Stimulated activated CD8-positive, alpha-beta memory T cell treated with anti-CD3 and anti-CD28 coated beads, Interleukin-7, amount 100 ng/mL, for 24 hours (primary cell): ENCODE measurements at places on chromosomes 7 and 10.

- DNase-seq = no peak
Measured at GRCh38 chr7:75064291-75064690, 9.3 kb downstream of the RCC1L start.

- DNase-seq = no peak
Measured at GRCh38 chr10:13091801-13092200, 8.2 kb upstream of the OPTN start.

- DNase-seq = no peak
Measured at GRCh38 chr10:100528123-100528886, 1.4 kb downstream of the NDUFB8 start.

DNA sequence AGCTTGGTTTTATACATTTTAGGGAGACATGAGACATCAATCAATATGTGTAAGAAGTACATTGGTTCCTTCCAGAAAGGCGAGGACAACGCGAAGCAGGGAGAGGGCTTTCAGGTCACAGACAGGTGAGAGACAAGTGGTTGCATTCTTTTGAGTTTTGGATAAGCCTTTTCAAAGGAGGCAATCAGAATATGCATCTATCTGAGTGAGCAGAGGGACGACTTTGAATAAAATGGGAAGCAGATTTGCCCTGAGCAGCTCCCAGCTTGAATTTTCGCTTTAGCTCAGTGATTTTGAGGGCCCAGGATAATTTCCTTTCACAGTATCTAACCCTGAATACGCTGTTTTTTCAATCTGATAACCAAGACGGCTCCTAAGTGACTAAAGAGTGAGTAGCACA is 82.5 kb upstream of the MYO3A start:
- DNase-seq = no peak

DNA sequence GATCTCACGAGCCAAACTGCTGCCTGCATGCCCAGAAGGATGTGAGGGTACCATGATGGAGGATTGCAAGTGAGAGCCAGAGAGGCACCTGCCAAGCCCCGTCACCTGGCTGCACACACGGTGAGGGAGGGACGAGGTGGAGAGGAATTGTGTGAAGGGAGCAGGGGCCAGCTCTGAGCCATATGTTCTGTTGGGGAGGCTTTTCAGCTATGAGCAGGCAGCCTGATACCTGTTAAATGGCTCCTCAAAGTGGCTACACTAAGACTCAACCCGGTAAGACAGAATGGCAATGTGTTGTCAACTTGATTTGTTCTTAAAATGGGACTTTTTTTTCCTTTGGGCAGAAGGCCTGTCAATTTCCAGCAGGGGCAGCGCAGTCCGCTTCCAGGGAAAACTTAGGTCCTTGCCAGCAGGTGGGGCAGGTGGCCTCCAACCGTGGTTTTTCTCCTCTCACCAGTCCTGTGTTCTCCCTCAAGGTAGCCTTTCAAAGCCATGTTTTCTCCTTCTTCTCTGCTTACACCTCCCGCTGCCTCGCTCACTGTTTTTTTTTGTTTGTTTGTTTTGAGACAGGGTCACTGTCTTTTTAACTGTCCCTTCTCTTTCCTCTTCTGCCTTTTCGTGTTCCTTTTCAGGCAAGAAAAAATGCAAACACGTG is 57.7 kb upstream of the ZNRF2 start:
- no peak for DNase-seq

GRCh38 chr7:121101621-121102020 is 113.1 kb downstream of the CPED1 start:
- DNase-seq = no peak

DNA sequence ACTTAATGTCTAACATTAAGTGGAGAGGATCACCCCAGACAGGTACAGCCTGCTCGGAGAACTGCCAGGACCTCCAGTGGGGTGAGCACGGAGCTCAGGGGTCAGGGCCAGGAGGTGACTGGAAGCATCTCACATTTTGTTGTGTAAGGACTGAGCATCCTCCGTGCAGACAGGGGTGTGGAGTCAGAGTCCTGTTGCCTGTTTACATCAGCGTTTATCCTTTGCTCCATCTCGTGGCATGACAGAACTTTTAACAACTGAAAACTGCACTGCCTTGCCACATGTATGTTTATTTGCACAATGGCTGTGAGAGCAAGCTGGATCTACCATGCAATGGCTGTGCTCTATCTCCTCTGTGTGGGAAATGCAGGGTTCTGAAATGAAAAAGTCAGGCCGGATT is 175.4 kb upstream of the AKR1E2 start:
- DNase-seq = no peak

- no peak for DNase-seq
Measured at GRCh38 chr7:101633511-101633910, 4.4 kb upstream of the MYL10 start.

- no peak for DNase-seq
Measured at GRCh38 chr7:1603346-1604225, 33.8 kb upstream of the PSMG3 start.

DNA sequence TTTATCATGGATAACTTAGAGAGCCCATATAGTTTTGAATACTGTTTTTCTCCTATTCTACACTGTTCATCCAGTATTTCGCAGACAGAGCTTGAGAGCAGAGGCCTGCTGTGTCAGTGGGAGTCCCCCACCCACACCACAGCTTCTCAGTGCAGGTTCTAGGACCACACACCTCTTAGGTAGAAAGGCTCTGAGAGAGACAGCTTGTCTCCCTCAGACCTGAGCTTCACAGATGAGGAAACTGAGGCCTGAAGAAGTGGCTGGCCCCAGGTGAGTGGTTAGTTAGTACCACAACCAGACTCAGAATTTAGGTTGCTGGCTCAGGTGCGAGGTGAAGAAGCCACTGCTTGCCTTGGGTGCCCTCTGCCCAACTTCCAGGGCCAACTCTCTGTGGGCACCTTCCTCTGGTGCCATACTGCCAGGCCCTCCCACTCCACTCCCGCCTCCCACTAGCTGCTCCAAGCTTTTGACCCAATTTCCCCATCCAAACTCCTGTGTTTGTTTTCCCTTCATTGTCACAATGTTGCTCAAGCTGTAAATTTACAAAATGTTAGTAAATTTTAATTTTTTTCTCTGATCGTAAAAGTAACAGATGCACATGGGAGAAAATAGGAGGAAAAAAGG is 7.6 kb upstream of the HILPDA start:
- DNase-seq = no peak

DNA sequence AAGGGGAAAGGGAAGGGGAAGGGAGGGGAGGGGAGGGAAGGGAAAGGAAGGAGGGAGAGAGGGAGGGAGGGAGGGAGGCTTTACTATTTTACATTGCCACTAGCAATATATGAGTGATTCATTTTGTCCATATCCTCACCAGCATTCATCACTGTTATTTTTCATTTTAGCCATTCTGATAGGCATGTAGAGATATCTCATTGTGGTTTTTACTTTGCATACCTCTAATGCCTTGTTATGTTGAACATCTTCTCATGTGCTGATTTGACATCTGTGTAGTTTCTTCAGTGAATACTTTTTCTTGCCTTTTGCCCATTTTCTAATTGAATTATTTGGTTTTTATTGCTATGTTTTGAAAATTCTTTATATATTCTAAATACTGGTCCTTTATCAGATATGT is 52.7 kb downstream of the GCC1 start:
- no peak for DNase-seq

GRCh38 chr7:45713669-45714520 is 139.7 kb downstream of the ADCY1 start:
- DNase-seq = no peak

DNA sequence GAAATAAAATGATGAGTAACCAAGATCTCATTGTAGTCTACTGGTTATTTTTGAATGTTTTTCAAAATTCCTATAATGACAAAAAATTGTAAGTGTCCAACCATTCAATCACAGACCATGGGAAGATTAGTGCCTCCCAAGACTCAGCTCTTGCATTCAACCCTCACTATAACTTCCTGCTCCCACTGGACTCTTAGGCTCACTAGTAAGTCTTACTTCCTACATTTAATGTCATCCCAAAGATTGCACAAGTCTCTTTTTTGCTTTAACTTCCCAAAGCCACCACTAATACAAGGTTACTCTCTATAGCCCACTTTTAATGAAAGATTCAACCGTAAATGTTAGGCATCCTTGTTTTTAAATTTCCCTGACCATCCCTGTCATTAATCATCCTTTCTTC is 111.9 kb upstream of the NRBF2 start:
- no peak for DNase-seq

GRCh38 chr10:21388589-21388988 is 136.9 kb downstream of the SKIDA1 start:
- no peak for DNase-seq

GRCh38 chr10:7708832-7709231 is 5.7 kb downstream of the ITIH2 start:
- DNase-seq = no peak

- DNase-seq = no peak
Measured at GRCh38 chr10:51397695-51398094, 301.7 kb downstream of the CSTF2T start.

- DNase-seq = no peak
Measured at GRCh38 chr7:112501801-112502503, 21.2 kb downstream of the LSMEM1 start.

GRCh38 chr7:64574540-64575099 is 11.7 kb upstream of the ZNF680 start:
- DNase-seq = no peak

DNA sequence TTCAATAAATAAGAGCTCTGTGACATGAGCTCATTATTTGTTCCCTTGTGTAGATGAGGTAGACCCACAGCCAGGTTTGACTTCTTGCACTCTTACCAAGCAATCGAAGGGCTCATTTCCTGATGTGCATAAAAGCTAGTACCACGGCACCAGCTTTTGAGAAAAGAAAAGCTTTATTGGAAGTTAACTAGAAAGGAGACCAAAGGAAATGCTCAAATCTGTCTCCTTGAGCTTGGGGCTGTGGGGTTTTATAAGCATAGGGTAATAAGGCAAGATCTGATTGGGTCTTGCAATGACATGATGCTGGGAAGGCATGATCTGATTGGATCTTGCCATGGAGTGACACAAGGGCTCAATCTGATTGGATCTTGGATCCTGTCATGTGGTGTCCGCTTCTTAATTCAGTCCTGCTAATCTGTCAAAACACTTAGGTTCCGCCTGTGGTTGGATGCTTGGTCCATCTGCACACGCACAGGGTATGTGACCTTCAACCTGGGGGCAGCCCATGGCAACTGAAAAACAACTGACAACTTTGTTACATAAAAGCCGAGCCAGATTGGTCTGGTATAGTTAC is 47.8 kb upstream of the FRMD4A start:
- DNase-seq = no peak

- DNase-seq = no peak
Measured at GRCh38 chr7:113285411-113285810, 167.1 kb upstream of the SMIM30 start.

DNA sequence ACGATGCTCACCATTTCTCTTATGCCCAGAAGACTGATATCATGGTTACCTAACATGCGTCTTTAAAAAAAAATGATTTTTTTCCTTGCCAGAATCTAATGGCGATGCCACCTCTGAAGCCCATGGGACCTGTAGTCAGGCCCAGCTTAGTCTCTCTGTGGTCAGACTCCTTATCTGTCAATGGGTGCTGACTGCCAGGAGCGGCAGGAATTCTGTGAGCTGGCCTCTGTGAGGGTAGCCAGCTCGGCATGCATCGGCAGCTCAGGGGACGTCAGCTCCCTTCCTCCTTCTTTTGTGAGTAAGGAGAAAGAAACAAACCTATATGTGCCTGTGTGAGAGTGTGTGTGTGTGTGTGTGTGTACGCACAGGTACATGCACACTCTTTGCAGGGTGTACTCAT is 49.9 kb upstream of the ZRANB1 start:
- DNase-seq = no peak

GRCh38 chr10:100999742-101000126 is at the start of gene LZTS2:
TSS of gene LZTS2 (plus strand) at chr10:100999808. CDS start at chr10:101002539, 2,731 bp downstream.
- no peak for DNase-seq

- DNase-seq = no peak
Measured at GRCh38 chr10:132183046-132183445, 3.7 kb upstream of the DPYSL4 start.

GRCh38 chr10:6164271-6165095 is 38.2 kb upstream of the PFKFB3 start:
- DNase-seq = no peak

DNA sequence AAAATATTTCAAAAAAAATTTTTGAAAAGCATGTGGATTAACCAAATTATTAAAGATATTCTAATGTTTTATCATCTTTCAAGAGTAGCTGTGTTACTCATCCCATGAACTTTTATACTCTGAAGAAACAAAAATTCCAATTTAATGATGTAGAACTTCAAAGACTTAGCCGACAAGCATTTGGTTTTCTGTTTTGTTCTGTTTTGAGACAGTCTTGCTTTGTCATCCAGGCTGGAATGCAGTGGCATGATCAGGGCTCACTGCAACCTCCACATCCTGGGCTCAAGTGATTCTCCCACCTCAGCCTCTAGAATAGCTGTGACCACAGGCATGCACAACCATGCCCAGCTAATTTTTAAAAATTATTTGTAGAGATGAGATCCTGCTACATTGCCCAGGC is 17.8 kb upstream of the LCOR start:
- no peak for DNase-seq

DNA sequence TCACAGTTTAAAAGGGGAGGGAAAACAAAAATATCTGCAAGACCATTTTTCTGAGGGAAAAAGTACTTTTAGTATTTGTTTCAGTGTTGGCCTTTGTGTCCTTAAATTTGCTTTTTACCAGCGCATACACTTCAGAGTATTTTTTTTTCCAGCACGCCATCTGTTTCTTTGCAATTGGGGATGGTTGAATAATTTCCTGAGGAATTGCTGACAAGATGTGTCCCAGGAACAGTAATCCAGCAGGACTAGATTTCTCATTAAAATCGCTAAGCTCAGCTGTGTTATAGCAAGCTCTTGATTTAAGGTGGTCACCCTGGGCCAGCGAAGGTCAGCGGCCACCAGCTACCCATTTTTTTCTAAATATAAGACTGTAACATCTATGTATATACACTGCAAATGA is 156.9 kb upstream of the RHOBTB1 start:
- DNase-seq = no peak

DNA sequence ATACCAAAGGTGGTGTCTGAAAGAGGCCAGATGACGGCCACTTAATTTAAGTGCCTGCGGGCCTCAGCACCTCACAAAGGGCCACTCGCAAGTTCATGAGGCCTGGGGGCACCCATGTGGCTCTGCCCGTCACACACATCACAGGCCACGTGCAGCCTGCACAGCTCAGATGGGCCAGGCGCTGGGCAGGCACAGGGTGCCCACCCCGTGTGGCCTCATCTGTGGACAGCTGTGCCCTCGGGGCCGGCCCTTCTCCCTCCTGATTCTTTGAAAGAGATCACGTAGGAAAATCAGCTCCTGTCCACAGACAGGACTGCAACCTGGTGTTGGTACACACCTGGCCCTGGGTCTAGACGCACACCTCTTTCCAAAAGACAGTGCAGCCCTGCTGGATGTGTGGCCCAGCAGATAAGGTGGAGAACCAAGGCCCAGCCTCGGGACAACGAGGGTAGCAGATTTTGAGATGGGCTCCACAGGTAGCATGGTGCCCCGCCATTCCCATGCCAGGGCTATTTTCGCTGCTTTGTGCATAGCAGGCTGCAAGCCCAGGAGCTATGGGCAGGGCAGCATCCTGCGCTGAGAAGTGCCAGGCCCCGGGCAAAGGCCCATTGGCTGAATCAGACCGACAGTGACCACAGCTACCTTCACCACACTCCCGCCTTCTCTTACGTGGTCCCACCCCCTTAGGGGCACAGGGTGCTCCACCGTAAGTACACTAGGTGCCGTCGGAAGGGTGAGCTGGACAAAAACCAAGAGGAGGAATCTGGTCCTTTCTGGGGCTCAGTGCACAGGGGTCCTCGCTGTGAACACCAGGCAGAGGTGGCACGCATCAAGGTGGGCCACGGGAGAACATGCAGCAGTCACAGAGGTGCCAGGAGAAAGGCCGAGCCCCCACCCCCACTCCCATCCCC is 124.5 kb downstream of the EBF3 start:
- no peak for DNase-seq

- no peak for DNase-seq
Measured at GRCh38 chr10:47322300-47323061, at the start of gene GDF2. TSS of gene GDF2 (plus strand) at chr10:47322454. CDS start at chr10:47322669, 215 bp downstream.

- DNase-seq = peak; percentile 67
Measured at GRCh38 chr7:95916573-95917297, 144.4 kb downstream of the DYNC1I1 start.
